ENCODE measurements at places on chromosomes 12 and 14.

GRCh38 chr14:24734917-24735500 is 101.0 kb upstream of the GZMB start:
- DNase-seq: peak; percentile 91

GRCh38 chr12:110498984-110499706 is 2.8 kb downstream of the VPS29 start:
- no peak for DNase-seq

DNA sequence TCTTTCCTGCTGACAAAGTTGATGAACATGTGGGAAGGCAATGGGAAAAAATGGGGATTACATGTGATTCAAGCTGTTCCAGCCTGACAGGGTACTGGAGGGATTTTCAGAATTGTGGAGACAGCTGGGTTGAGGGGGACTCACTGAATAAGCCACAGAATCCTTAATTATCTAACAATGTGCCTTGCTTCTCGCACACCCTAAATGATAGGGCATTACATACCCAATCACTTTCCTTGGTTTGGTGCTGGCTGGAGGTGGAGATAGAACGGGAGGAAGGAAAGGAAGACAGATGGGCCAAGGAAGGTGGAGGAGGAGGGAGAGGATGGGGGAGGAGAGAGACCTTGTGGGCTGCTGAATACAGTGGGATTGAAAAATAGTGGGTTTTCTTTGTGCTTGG is 20.7 kb downstream of the PELI2 start:
- no peak for DNase-seq

DNA sequence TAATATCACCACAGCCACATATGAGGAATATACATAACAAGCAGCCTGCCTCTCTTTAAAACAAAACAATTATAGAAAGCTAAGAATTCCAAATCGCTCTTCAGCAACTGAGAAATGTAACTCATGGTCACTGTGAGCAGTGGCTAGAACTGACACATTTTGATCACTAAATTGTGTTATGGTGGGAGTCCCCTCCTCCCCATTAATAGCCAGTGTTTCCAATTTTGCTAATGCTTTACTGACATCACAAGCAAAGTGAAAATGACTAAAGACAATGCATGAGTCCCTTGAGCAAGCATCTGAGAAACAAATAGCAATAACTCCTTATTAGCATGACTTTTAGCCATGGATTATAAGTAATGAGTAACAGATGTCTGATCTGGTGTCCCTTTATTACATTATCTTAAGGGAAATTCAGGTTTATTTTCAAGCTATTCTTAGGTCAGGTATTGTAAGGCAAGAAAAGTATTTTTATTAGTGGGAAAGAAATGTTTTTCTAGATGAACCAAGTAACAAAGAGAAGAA is 148.3 kb downstream of the KCNH5 start:
- no peak for DNase-seq

GRCh38 chr14:75184492-75184891 is 8.1 kb upstream of the TMED10 start:
- no peak for DNase-seq
